Mucosa of descending colon (tissue), 3 donors: ENCODE measurements at places on chromosomes 7 and 10.

DNA sequence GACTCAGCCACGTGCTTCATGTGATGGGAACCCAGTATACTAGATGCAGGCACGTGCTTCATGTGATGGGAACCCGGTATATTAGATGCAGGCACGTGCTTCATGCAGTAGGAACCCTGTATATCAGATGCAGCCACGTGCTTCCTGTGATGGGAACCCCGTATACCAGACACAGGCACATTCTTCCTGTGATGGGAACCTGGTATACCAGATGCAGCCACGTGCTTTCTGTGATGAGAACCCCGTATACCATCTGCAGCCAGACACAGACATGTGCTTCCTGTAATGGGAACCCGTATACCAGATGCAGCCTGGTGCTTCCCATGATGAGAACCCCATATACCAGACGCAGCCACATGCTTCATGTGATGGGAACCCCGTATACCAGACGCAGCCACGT lies 44.0 kb downstream of the MGMT start:
- DNase-seq: no peak

- DNase-seq: no peak
These were observed 32.2 kb upstream of the CUBN start for GRCh38 chr10:17161775-17162174.

DNA sequence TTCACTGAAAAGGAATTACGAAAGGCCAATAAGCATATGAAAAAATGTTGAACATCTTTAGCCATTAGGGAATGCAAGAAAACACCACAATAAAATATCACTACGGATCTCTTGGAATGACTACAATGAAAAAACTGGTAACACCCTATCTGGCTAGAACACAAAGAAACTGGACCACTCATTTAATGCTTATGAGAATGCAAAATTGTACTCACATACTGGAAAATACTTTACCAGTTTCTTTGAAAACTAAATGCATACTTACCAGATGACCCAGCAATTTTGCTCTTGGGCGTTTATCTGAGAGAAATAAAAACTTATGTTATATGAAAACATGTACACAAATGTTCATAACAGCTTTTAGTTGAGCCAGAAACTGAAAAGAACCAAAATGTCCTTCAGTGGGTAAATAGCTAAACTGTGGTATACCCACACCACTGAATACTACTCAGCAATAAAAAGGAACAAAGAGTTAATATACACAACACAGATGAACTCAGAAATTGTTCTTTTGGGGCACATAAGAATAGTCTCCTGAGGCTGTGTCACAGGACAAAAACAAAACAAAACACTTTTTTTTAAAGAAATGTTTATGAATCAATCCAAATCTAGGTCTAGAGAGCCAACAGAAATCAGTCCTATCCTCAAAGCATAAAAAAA lies 23.5 kb downstream of the CNOT4 start:
- no peak for DNase-seq

DNA sequence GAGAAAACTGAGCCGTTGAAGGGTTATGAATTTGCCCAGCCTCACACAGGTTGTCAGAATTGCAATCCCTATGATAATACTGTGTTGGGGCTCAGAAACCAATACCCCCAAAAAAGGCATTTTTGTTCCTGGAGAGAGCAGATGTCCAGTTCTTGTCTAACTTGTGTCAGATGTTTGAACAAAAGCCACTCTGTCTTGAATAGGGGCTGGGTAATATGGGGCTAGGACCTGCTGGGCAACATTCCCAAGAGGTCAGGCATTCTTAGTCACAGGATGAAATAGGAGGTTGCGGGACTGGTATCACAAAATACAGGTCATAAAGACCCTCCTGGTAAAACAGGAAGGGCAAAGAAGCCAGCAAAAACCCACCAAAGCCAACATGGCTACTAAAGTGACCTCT lies 482.1 kb downstream of the IPMK start:
- DNase-seq: no peak

DNA sequence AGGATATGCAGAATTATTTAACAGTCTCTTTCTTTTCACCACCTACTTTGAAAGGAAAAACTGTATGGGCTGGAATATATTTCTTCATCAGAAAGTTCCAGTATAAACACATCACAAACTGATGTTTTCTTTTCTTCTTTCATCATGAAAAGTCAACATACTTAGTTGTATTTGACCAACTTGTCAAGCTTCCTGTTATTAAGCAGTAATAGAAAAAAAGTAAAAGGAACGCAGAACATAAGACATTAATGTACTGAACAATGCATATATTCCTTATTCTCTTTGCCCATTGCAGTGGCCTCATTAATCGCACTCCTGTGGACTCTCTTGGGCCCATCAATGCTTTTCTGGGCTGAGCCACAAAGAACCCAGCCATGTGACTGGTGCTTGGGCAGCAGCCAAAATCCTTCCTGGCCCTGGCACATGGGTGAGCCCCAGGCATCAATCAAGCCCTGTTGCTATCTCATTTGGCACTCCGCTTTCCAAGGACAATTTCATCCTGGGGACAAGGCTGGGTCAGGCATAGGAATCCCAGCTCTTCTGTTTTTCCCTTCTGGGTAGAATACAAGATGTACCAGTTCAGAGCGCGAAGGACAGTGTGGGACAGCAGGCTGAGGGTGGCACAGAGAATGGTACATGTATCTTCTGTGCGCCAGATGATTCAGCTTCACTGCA lies 42.3 kb downstream of the RHOBTB1 start:
- DNase-seq: no peak

- DNase-seq: peak; percentile 74
These were observed 578 bp downstream of the ZMYND11 start for GRCh38 chr10:135601-136464.

GRCh38 chr10:121791761-121792160 lies 136.1 kb downstream of the ATE1 start:
- DNase-seq: no peak

DNA sequence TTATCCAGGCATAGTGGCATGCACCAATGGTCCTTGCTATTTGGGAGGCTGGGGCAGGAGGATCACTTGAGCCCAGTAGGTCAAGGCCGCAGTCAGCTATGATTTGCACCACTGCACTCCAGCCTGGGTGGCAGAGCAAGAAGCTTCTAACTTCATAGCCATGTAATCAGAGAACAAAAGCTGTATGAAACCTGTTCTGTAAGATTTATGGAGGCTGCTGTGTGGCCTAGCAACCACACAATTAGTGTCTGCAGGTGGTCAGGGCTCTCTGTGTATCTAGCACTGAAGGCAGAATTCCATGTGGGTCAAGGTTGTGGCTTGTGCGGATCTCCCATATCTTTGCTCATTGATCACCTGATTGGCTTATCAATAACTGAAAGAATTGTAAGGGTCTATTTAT lies 221.5 kb upstream of the FOXK1 start:
- DNase-seq: no peak

DNA sequence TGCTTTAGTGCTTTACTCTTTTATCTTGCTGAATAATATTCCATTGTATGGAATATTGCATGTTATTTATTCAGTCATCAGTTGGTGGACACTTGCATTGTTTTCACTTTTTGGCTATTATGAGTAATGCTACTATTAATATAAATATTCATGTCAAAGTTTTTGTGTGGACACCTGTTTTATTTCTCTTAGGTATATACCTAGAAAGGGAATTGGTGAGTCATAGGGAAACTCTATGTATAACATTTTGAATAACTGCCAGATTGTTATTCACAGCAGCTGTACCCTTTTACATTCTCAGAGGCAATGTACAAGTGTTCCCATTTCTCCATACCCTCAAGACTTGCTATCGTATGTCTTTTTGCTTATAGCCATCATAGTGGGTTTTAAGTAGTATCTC lies 268.7 kb downstream of the SEMA3A start:
- DNase-seq: no peak

- no peak for DNase-seq
These were observed 14.4 kb downstream of the MYO1G start for GRCh38 chr7:44964384-44964830.

DNA sequence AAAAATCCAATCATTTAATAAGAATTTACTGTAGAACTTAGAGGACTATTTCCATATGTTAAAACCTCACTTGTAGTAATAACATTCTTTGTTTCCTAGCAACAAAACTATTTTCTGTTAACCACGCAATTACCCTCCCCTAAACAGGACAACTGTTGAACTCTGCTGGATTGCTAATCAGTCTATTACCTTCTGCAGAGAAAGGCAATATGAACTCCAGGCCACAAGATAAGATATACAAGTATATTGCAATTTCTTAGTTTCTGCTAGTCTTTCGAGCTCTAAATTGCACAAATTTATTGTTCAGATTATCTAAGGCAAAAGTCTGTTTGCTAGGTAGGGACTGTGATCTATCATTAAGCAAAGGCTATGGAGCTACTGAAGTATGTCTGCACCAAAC lies 920.1 kb upstream of the LRRN3 start:
- no peak for DNase-seq

GRCh38 chr7:141097430-141097829 lies 23.6 kb downstream of the TMEM178B start:
- no peak for DNase-seq

GRCh38 chr10:49647554-49647953 lies 31.9 kb upstream of the C10orf53 start:
- DNase-seq: no peak

DNA sequence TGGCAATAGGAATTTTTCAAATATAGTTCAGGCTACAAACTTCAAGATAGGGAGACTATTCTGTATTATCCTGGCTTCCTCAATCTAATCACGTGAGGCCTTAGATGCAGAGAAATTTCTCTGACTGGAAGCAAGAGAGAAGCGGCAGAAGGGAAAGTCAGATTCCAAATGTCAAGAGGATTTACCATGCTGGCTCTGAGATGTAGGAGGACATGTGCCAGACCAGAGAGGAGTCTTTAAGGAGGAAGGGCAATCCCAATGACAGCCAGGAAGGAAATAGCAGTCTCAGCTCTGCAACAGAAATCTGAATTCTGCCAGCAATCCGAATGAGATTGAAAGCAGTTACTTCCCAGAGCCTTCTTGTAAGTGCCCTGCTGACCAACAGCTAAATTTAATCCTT lies 57.4 kb downstream of the NUTM2E start:
- no peak for DNase-seq

GRCh38 chr7:41747961-41748360 lies 45.1 kb upstream of the INHBA start:
- no peak for DNase-seq

DNA sequence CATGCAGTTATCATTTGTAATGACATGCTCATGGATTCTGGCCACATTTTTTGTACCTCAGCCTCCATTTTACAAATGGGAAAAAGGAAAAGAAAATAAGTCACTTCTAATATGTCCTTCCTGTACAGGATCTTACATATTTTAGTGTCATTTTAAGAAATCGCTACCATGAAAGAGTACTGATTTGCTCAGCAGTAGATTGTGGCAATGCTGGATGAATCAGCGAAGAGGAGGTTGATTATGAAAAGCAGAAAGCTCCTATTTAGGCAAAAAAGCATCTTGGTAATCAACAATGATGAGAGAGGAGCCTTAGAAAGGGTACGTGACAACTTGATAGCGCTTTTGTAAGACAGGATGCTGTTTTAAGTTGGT lies 522.9 kb downstream of the PARD3 start:
- DNase-seq: no peak
